WERI-Rb-1 (cell line): ENCODE measurements at places on chromosomes 12 and 14.

GRCh38 chr12:120639771-120640721, at the start of gene CABP1:
CABP1 (plus strand) TSS chr12:120640626; CDS start chr12:120640686, 60 bp downstream.
- DNase-seq: peak; percentile 51

DNA sequence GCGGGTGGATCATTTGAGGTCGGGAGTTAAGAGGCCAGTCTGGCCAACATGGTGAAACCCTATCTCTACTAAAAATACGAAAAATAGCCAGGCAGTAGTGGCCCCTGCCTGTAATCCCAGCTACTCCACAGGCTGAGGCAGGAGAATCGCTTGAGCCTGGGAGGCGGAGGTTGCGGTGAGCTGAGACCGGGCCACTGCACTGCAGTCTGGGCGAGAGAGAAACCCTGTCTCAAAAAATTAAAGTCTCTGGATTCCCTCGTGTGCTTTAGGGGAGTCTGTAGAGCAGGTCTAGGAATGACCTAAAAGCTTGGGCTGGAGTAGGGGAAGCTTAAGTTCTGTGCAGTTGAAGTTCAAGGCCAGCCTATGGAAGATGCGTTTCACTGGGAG, 697 bp upstream of the TULP3 start:
- no peak for DNase-seq

DNA sequence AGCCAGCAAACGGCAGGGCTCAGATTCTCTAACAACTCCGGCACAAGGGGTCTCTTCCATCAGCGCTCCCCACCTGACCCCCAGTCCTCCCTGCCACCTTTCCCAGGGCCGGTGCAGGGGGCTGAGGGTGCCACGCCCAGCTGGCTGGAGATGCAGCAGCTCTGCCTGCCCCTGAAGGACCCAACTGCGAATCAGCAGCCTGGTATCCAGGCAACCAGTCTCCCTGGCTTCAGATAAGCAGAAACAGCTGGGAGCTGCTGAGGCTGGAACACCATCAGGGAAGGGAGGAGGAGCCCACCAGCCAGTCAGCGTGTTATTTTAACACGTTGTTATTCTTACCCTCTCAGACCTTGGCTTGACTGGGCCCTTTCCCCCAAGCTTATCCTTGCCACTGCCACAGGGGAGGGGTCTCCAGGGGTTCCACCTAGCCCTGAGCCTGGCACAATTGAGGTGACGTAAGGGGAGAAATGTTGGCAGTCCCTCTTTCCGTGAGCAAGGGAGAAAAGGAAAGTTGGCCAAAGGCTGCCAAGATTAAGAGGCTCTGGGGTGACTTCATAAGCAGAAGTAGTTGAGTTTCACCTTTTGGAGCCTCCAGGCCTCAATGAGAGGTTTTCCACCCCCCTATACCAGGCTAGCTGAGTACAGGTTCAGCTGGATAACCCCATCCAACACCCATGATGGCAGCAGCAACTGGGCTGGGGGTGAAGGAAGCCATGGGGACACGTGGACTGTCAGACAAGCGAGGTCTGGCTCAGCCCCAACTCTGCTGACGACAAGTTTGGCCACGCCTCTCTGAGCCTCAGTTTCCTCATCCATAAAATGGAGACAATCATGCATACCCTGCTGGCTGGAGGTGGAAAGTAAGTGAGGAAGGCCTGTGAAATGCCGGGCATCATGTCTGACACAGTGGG, 91.1 kb downstream of the IRF2BPL start:
- DNase-seq: no peak

GRCh38 chr12:130195369-130195768, 33.1 kb downstream of the FZD10 start:
- DNase-seq: no peak

- DNase-seq: no peak
These were observed 7.5 kb downstream of the RESF1 start for GRCh38 chr12:31966558-31967205.

GRCh38 chr12:75960954-75961661, 70.5 kb downstream of the PHLDA1 start:
- DNase-seq: no peak

DNA sequence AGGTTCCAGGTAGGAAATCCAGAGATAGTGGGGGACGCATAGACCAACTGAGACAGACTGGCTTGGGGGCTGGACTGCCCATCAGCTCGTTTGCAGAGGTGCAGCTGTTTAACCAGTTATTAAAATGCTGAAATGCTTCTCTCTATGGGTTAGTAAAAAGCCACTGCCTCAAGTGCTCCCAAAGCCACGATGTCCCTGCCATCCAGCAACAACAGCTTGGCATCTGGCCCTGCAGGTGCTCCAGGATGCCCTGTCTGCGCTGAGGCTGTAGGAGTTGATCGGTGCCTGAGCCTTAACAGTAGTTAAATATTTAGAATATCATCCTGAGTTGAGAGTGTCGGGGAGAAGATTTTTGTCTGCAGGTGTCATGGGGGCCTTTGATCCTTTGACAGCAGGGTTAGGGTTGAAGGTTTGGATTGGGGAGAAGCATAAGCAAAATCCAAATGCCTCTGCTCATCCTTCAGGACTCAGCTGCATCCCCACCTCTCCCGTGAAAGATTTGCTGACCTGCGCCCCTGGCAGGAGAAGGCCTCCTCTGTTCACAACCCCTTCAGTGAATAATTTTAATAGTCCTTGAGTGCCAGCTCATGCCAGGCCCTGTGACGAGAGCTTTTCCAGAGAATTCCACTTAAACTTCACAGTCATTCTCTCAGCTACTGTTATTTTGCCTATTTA, 127.3 kb upstream of the PWP1 start:
- no peak for DNase-seq

- peak; percentile 80 for DNase-seq
These were observed 2.9 kb upstream of the ZFP36L1 start for GRCh38 chr14:68795597-68796417.

- no peak for DNase-seq
These were observed 67.5 kb upstream of the C14orf180 start for GRCh38 chr14:104512061-104512460.

- DNase-seq: no peak
These were observed 40.7 kb downstream of the BCL11B start for GRCh38 chr14:99231161-99231849.

DNA sequence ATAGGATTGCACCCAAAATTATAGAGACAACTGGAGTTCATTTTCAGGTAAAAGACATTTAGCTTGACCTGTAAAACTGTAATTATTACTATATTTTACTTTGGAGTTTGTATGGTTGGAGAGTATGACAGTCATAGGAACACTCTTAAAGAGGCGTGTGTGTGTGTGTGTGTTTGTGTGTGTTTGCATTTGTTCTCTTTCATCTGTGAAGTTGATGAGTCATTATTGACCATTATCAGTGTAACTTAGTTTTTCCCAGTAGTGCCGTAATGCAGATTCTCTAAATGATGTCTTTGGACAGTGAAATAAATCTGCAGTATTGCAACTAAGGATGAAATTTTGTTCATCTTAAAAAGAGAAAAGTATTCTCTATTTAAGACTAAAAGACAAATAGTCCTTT, 13.0 kb downstream of the WASHC4 start:
- DNase-seq: no peak

DNA sequence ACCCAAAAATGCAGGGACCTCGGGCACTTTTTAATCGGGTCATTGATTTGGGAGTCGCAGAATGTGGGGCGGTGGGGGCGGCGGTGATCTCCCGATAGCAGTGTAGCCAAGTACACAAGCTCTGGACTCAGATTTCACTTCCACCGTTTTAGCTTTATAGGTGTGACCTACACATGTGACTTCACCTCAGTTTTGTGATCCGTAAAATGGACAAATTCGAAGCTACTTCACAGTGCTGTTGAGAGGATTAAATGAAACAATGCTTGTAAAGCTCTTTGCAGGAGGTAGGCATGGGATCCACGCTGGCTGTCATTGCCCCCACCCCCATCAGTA, 478 bp downstream of the RITA1 start:
- DNase-seq: no peak

DNA sequence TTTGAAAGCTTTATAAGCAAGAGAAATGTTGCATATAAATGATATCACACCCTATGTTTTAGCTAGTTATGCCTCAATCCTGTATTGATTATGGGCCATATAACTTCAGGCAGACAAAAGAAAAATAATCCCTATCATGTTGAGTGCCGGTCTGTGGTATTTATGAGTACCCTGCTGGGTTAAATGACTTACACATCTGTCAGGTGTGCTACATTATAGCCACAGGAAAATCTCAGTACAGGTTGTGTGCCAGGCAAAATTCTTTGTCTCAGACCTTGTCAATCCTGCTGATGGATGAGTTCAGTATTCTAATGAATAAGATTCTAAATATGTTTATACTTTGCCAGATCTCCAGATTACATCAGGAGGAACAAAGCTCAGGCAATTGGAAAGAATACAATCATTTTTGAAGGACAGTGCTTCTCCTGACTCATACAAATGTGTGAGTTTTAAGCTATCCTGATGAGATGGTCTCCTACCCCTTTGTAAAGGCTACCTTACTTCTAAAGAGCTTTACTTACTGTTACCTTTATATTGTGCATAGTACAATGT, 109.8 kb upstream of the FOXG1 start:
- no peak for DNase-seq

DNA sequence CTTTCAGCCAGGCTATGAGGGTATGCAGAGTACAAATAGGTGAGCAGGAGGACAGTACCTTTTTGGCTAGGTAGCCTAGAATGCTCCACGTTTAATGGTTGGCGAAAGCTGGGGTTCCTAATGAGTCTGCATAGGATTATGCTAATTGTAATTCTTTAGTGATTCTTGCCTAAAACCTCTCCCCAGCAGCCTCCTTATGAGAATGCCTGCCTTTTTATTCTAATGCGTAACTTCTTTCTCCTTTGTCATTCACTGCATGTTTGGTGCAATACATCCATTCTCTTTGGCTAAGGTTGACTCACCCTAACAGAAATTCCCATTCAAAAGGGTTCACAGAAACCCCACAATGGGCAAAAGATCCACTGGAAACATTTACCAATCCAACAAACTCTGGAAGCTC, 752.2 kb downstream of the FSCB start:
- no peak for DNase-seq

- no peak for DNase-seq
These were observed 12.1 kb upstream of the LTA4H start for GRCh38 chr12:96047229-96048211.

DNA sequence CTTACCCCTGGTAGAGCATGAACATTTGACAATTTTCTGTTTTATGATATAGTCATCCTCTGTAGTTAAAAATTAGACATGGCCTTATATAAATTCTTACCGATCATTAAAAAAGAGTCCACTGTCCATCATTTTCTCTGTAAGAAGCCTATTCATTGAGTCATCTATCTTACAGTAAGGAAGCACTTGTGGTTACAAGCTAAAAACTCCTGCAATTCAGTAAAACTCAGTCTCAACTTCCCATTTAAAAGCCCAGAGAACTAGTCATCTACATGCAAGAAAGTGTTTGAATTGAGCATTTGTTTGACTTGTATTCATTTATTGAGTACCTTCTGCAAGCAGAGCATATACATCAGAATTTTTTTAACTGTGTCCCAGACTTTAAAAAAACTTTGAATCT, 63.3 kb downstream of the GTF2A1 start:
- no peak for DNase-seq

DNA sequence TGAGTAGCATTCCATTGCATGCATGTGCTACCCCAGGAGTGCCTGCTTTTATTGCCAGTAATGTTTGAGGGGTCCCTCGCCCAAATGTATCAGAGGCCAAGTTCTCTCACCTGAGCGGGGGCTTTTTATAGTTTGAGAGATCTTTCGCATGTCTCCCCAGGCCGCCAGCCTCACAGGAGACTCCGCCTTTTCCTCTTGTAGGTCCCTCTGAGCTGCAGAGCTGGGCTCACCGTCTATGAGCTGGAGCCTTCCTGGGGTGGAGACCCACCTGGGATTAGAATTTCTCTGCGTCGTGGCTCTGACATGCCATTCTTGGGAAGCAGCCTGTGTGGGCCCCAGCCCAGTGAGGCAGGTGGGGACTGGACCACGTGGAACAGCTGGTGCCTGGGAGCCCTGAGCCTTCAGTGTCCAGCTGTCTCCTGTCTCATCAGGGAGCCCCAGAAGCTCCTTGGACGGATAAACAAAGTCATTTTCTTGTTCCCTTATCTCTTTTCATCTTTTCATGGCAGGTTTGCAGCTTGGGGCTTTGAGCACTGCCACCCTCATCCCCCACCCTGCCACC, 261.7 kb upstream of the CRY1 start:
- peak; percentile 57 for DNase-seq

DNA sequence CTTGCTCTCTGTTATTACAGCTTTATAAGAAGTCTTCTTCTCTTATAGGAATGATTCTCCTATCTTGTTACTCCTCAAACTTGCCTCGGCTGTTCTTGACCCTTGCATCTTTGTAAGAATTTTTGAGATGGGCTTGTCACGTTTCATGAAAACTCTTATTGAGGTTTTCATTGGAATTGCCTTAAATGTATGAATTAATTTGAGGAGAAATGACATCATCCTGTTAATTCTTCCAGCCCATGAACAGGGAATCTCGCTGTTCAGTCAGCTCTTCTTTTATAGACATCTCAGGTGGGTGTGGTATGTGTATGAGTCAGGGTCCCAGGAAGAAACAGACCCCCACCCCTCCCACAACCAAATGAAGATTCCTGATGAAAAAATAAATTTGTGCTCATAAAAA, 107.1 kb upstream of the MYL2 start:
- DNase-seq: no peak

DNA sequence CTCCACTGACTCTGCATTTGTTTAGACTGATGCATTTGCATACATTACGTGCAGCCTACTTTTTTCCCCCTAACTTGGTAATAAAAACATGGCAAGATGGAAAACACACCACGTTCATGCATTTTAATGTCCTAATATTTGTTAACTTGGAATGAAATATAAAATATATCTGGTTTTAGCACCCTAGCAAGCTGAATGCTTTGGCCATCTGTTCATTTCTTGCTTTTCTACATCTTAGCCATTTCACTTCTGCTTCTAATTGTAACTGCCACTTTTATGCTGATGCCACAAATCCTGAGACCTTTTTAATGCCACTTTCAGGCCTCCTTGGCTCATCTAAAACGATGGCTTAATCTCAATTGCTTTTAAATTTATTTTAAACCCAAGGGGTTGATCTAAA, 177.7 kb upstream of the RASSF8 start:
- no peak for DNase-seq

GRCh38 chr12:57620936-57621496, 9.8 kb downstream of the ARHGEF25 start:
- no peak for DNase-seq

- DNase-seq: no peak
These were observed 251.8 kb downstream of the APAF1 start for GRCh38 chr12:98896938-98897337.
